ENCODE measurements at places on chromosomes 3 and 15. TPM values are rescaled to one million over a fixed set of nuclear protein-coding genes. Genes with fewer than 3 reads are reported as not detected.

GRCh38 chr3:126474498-126475412, 936 bp downstream of the ZXDC start:
- peak overlapping the region; percentile 95 for H3K27ac ChIP-seq
- no peaks in the 10 kb centered on the region for H3K4me1 ChIP-seq
- DNase-seq, result peak; percentile 62
- H3K4me3 ChIP-seq, result peak overlapping the region; percentile 66
- peaks cover 24% of the 10 kb centered on the region for H3K36me3 ChIP-seq
- no peaks in the 10 kb centered on the region for H3K27me3 ChIP-seq

- no peaks in the 10 kb centered on the region for H3K36me3 ChIP-seq
- no peak overlapping the region for H3K4me3 ChIP-seq
- no peaks in the 10 kb centered on the region for H3K4me1 ChIP-seq
- H3K27me3 ChIP-seq, result no peaks in the 10 kb centered on the region
- no peak for DNase-seq
- H3K27ac ChIP-seq, result no peak overlapping the region
These were observed 67.5 kb downstream of the CHST2 start for GRCh38 chr3:143187111-143187510.

GRCh38 chr3:66507423-66508260, 6.8 kb upstream of the LRIG1 start:
- H3K36me3 ChIP-seq, result no peaks in the 10 kb centered on the region
- no peak for DNase-seq
- H3K27ac ChIP-seq, result peak overlapping the region; percentile 18
- H3K4me1 ChIP-seq, result peaks cover 9% of the 10 kb centered on the region
- H3K27me3 ChIP-seq, result no peaks in the 10 kb centered on the region
- no peak overlapping the region for H3K4me3 ChIP-seq

DNA sequence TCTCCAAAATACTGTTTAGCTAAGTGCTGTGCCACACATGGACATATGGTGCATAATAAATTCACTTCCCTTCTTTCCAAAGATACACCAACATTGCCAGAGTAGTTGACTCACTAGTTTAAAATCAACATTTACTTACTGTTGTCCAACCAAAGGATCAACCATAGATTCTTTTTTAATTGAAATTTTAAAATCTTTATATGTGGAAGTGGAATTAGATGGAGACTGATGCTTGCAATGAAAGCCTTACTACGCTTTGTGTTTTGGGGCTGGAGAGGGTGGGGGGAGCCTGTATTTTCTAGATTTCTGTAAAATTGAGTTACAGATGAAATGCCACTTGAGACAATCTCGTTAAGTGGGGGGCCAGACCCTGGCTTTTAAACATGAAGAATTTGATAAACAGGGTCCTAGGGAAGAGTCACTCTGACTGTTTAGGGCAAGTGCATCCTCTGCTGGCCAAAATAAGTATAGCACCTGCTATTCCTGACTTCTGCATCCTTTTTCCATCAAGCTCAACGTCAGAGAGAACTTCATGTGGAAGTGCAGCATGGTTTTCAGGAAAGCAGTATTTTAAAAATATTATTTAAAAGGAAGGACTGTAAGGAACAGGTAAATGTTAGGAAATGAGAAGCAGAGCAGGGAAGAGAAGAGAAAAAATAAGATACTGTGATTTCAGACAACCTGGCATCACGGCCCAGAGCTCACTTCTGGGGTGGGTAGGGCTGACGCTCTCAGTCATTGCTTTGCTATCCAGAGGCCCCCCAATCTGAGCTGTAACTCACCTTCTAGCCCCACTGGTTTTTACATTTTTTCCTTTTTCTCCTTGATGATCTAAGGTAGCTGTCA, 76.7 kb downstream of the BOC start:
- no peaks in the 10 kb centered on the region for H3K36me3 ChIP-seq
- H3K4me1 ChIP-seq, result no peaks in the 10 kb centered on the region
- peak; percentile 75 for DNase-seq
- H3K27ac ChIP-seq, result no peak overlapping the region
- H3K27me3 ChIP-seq, result no peaks in the 10 kb centered on the region
- H3K4me3 ChIP-seq, result no peak overlapping the region

- H3K4me1 ChIP-seq, result no peaks in the 10 kb centered on the region
- no peak overlapping the region for H3K27ac ChIP-seq
- H3K4me3 ChIP-seq, result no peak overlapping the region
- DNase-seq, result no peak
These were observed 968.4 kb downstream of the FHIT start for GRCh38 chr3:60282866-60283265.

- no peak for DNase-seq
- H3K36me3 ChIP-seq, result no peaks in the 10 kb centered on the region
- no peaks in the 10 kb centered on the region for H3K4me1 ChIP-seq
- no peak overlapping the region for H3K4me3 ChIP-seq
These were observed 102.0 kb downstream of the SST start for GRCh38 chr3:187568171-187568570.

DNA sequence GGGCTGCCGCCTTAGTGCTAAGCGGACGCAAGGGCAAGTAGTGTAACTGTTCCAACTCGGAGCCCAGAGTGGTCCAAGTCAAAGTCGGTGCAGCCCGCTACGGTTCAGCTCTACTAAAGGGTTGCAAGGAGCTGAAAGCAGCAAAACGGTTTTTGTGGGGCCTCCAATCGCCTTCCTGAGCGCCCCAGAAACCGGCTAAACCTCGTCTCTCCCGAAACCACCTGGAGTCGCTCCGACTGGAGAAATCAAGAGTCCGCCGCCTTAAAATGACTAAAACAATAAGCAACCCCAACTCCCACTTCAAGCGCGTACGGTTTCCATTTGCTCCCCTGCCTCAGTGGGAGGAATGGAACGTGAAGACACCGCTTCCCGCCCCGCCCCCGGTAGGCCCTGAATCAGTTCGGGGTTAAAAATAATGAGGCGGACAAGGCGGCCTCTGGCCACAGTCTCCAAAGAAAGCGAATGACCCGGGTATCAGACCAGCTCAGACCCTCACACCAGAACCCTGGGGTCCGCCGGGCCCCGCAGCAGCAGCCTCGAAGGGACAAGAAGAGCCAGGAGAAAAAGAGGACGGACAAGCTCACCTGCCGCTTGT, 401 bp downstream of the SEC11A start:
- H3K27ac ChIP-seq, result peak overlapping the region; percentile 93
- peak overlapping the region; percentile 91 for H3K4me3 ChIP-seq
- H3K36me3 ChIP-seq, result peaks cover 12% of the 10 kb centered on the region
- no peaks in the 10 kb centered on the region for H3K27me3 ChIP-seq
- DNase-seq, result no peak

DNA sequence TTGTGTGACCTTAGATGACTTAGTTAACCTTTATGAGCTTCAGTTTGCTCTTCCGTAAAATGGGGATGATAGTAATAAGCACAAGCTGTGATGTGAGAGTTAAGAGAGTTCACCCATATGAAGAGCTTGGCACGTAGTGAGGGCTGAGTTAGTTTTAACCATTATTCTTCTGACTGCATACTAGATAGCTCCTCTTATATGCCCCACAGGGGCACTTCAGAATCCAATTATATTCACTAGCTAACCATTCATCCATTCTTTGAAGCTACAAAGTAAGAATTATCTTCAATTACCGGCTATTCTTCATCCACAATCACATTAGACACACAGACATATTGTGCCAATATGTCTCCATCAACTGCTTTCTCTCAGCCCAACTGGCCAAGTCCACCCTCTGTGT, 159.0 kb upstream of the STT3B start:
- H3K27ac ChIP-seq, result no peak overlapping the region
- no peaks in the 10 kb centered on the region for H3K27me3 ChIP-seq
- H3K4me1 ChIP-seq, result peaks cover 4% of the 10 kb centered on the region
- DNase-seq, result no peak

GRCh38 chr3:19972054-19972453, 25.2 kb downstream of the RAB5A start:
- no peak overlapping the region for H3K27ac ChIP-seq
- no peaks in the 10 kb centered on the region for H3K27me3 ChIP-seq
- H3K36me3 ChIP-seq, result peaks cover 36% of the 10 kb centered on the region
- H3K4me3 ChIP-seq, result no peak overlapping the region
- H3K4me1 ChIP-seq, result no peaks in the 10 kb centered on the region
- DNase-seq, result no peak

Gene SLC9A9
- total RNA-seq, result 3.1 TPM

Gene RNF168
- 14.9 TPM for total RNA-seq
